Stimulated activated CD8-positive, alpha-beta memory T cell treated with anti-CD3 and anti-CD28 coated beads, Interleukin-4, amount 100 ng/mL, for 1 hour (primary cell): ENCODE measurements at places on chromosomes 12 and 14.

GRCh38 chr12:49322367-49322707, 718 bp upstream of the TROAP start:
- no peak for DNase-seq

- DNase-seq: no peak
Measured at GRCh38 chr12:75294797-75295196, 35.3 kb downstream of the CAPS2 start.

GRCh38 chr12:93363841-93364297, 13.9 kb upstream of the NUDT4 start:
- no peak for DNase-seq

DNA sequence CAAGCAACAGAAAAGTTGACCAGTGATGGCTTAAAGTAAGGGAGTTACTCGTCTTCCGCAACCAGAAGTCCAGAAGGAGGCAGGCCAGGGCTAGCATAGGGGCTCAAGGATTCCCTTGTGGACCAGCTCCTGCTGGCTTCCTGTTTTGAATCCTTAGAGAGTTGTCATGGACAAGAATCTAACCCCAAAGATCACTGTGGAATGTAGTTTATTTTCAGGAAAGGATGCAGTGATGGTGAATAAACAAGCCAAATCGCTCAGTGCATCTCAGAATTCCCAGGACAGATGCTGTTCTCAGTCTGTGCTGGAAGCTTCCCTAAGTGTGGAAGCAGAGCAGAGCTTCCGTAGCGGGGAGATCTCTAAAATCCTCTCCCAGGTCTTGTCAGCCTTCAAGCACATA, 311.3 kb downstream of the C12orf75 start:
- DNase-seq: no peak

- DNase-seq: no peak
Measured at GRCh38 chr12:46585854-46586621, 213.5 kb upstream of the SLC38A2 start.

GRCh38 chr12:119681728-119682638, 14.1 kb downstream of the PRKAB1 start:
- no peak for DNase-seq

- DNase-seq: no peak
Measured at GRCh38 chr14:56896922-56897321, 86.6 kb upstream of the OTX2 start.

- DNase-seq: no peak
Measured at GRCh38 chr12:2082321-2082720, 29.5 kb downstream of the CACNA1C start.

- no peak for DNase-seq
Measured at GRCh38 chr12:69966409-69966808, 141.4 kb downstream of the MYRFL start.

DNA sequence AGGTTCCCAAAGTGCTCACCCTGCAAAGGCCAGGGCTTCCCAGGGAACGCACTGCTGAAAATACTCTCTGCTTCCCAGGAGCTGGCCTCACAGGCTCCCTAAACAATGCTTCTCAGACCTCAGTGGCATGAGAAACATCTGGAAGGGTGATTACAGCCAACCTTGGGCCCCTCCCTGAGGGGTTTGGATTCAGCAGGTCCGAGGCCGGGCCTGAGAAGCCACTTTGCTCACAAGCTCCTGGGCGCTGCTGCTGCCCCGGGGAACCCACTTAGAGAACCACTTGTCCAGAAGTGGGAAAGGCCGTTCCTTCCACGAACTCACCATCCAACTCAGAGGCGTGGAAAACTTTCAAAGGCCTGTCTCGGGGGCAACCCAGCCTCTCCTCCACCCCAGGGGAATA, 130.5 kb downstream of the PIWIL1 start:
- no peak for DNase-seq

GRCh38 chr14:22569106-22569736, 19.8 kb downstream of the DAD1 start:
- no peak for DNase-seq

GRCh38 chr12:71108355-71108754, 49.4 kb downstream of the TSPAN8 start:
- DNase-seq: no peak

- no peak for DNase-seq
Measured at GRCh38 chr14:59221568-59221967, 33.1 kb downstream of the DAAM1 start.

GRCh38 chr14:98899441-98899840, 372.6 kb downstream of the BCL11B start:
- no peak for DNase-seq

GRCh38 chr12:108668542-108668941, 34.8 kb upstream of the SELPLG start:
- DNase-seq: no peak

DNA sequence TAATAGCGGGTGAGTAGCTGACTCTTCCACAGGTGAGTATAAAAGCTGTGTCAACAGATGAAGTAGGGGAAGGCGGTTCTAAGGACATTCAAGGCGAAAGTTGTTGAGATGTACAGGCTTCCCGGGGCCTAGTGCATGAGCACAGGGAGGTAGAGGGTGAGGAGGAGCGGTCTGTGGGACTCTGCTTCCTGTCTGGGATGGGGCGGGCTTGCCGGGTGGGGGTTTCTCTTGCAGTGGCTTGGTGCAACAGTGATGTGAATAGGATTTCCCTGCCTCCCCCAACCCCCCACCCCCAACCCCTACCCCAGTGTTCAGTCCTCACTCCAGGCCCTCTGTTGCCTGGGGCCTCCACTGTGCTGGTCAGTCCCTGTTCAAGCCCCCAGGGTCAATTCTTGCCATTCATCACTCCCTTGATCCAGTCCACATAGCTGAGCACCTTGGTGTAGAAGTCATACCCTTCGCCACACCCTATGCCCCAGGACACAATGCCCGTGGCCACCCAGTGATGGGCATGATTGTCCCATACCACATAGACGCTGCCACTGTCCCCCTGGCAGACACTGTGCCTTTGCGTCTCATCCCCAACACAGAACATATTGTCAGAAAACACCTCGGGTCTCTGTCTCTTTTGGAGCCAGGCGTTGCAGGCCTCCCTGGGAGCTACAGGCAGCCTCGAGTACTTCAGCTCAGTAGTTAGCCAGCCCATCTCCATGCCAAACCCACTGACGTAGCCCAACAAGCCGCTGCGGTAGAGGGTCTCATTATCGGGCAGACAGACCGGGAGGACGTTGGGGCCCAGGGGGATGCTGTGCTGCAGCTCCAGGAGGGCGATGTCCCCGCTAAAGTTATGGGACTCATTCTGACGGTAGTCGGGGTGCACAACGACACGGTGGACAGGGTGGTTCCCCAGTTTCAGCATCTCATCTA, 4.0 kb upstream of the C1R start:
- no peak for DNase-seq

- DNase-seq: no peak
Measured at GRCh38 chr12:45907955-45908354, 82.4 kb downstream of the SCAF11 start.

DNA sequence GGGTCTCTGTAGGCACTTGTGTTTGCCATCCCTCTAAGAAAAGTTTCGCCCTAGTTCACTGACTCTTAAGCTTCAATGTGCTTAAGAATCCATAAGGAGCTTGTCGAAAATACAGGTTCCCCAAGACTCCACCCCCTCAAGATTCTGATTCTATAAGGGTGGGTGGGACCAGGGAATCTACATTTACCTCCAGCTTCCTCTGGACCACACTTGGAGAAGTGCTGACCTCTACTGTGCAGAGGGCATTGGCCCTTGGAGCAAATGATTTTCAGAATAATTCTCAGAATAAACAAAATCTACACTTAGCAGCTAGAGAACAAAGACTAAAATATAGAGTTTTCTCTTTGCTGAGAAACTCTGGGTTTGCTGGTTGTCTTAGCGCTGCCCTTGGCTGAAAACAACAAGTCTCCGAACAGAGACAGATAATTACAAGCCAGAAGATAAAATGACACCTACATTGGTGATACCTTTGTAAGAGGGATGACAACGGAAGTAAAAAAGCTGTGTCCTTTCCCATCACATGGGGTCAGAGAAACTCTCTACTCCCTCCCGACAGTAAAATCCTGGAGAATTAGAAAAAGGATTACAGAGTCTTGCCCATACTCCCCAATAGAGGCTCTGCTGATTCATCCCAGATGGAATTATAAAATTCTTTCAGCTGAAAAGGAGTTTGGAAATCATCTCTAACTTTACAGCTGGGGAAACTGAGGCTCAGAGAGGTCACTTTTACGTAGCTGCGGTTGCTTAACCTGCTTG, 4.8 kb downstream of the TGFB3 start:
- no peak for DNase-seq

DNA sequence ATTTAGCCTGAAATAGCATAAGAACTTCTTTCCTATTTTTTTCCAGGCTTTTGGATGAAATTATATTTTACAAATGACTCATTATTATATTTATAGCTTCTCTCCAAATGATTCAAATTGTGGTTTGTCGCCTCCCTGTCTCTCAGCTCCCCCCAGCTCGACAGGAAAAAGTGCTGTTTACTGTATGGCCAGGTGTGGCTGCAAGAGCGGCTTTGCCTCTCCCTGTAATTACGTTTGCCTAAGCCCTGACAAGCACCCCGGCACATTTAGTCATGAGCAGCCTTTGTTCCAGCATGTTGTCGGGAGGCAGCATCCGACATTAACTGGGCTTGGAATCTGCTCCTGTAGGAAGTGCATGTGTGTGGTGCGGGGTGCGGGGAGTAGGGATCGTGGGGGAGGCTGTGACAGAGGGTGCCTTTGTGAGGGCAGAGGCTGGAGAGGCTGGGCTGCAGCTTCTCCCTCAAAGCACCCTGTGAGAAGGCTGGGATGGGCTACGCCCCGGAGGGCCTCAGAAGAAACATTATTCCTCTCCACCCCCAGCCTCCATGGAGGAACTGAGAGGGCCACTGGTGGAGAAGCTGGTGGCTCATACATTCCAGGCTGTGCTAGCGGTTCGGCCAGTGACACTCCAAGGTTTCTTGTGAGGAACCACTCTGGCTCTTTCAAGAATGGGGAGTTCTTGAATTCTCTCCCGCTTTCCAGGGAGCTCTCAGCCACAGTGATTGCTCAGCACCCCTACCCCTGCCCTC, 42.1 kb upstream of the CTDSP2 start:
- DNase-seq: no peak

GRCh38 chr12:124240493-124240892, 54.4 kb upstream of the RFLNA start:
- no peak for DNase-seq

DNA sequence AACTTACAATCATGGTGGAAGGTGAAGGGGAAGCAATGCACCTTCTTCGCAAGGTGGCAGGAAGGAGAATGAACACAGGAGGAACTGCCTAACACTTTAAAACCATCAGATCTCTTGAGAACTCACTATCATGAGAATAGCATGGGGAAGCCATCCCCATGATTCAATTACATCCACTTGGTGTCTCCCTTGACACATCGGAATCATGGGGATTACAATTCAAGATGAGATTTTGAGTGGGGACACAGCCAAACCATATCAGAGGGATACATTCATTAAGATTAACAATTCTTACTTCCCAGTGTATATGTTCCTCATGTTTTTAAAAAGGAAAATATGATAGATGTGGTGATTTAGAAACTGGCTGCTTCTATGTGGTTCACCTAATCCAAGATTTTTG, 117.9 kb downstream of the PDE3A start:
- DNase-seq: no peak

DNA sequence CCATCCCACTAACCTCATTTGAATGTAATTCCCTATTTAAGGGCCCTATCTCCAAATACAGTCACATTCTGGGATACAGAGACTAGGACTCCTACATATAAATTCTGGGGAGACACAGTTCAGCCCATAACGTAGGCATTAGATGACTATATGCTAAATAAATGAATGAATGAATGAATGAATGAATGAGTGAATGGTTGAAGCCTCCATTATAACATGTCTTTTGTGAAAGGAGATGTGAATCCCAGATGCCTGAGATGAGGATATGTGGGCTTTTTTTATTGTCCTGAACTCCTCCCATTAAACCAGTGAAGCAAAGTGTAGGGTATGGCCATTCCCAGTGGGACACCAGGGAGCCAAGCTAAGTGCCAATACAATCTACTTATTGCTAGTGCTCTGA, 20.5 kb upstream of the TMEM233 start:
- no peak for DNase-seq

DNA sequence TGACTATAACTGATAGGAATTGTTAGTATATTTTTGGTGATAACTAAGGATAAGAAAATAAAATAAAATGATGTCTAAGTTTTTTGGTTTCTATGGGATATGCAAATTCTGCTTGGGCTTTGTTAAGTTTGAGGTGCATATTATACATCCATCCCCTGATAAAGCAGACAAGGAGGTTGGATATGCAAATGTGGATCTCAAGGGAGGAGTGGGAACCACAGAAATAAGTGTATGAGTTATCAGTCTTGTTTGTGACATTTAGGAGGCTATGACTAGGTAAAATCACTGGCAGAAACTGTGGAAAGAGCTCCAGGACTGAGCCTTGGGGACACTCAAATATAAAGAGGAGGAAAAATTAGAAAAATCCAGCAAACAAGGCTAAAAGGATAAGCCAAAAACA, 719.4 kb downstream of the RERGL start:
- no peak for DNase-seq

- no peak for DNase-seq
Measured at GRCh38 chr12:57739387-57739786, 845 bp upstream of the AGAP2 start.

- DNase-seq: no peak
Measured at GRCh38 chr14:31549817-31550216, 11.4 kb upstream of the NUBPL start.

- no peak for DNase-seq
Measured at GRCh38 chr14:61296719-61297502, 15.8 kb upstream of the TMEM30B start.

GRCh38 chr12:6208130-6208529, 7.9 kb downstream of the CD9 start:
- no peak for DNase-seq

GRCh38 chr14:49497725-49498348, 88.3 kb downstream of the RPS29 start:
- DNase-seq: no peak

DNA sequence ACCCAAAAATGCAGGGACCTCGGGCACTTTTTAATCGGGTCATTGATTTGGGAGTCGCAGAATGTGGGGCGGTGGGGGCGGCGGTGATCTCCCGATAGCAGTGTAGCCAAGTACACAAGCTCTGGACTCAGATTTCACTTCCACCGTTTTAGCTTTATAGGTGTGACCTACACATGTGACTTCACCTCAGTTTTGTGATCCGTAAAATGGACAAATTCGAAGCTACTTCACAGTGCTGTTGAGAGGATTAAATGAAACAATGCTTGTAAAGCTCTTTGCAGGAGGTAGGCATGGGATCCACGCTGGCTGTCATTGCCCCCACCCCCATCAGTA, 478 bp downstream of the RITA1 start:
- no peak for DNase-seq

- no peak for DNase-seq
Measured at GRCh38 chr12:105204916-105205315, 31.1 kb downstream of the APPL2 start.

DNA sequence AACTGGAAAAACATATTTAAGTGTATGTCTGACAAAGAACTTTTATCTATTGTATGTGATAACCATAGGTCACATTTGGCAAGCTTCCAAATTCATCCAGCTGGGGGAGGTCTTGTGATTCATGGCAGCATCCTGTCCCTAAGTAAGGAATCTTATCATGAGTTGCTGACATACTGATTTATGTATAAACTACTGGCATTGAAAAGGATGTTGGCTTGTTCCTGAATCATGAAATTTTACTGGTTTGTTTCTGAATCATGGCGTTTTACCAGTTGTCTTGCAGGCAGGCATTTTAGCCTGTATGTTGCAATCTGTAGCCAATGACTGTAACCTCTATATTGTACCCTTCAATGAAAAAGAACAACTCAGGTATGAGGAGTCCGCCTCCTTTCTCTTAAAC, 244.8 kb downstream of the IPO8 start:
- DNase-seq: no peak

- DNase-seq: no peak
Measured at GRCh38 chr12:25694072-25694471, 141.0 kb upstream of the LMNTD1 start.

GRCh38 chr14:104700747-104701217, 11.4 kb downstream of the INF2 start:
- no peak for DNase-seq
